Activated naive CD4-positive, alpha-beta T cell (primary cell): ENCODE measurements at places on chromosomes 11 and 22.
A peak's percentile ranks its signal among the peaks of the same experiment; 100 is the strongest.

DNA sequence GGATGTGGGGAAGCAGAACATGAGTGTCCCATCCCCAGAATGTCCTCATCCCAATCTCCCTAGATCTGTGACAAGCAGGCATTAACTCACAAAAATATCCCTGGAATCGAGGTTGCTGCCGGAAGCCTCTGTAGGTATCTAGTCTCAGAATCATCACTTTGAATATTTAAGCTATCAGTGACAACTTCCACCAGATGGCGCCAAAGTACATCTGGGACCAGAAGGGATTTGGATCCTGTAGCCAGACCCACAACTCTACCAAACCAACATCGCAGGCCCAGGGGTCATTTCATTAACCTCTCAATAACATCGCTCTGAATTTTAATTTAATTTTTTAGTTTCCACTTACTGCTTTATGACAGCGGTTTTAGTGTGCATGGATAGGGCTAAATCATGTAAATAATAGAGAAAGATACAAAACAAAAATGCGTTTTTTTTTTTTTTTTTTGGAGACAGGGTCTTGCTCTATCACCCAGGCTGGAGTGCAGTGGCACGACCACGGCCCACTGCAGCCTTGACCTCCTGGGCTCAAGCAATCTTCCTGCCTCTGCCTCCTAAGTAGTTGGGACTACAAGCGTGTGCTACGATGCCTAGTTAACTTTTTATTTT is 1.1 kb upstream of the EXT2 start:
- DNase-seq = peak; percentile 49

- no peak for DNase-seq
Observed at GRCh38 chr11:73384872-73385689, 8.9 kb downstream of the RELT start.

- no peak for DNase-seq
Observed at GRCh38 chr11:24560324-24560723, 63.5 kb downstream of the LUZP2 start.

- no peak for DNase-seq
Observed at GRCh38 chr11:72230764-72231365, 6.3 kb downstream of the INPPL1 start.

- DNase-seq = peak; percentile 3
Observed at GRCh38 chr11:14422052-14422813, 63.2 kb upstream of the RRAS2 start.

- DNase-seq = no peak
Observed at GRCh38 chr11:74280494-74280893, 30.9 kb downstream of the P4HA3 start.

- no peak for DNase-seq
Observed at GRCh38 chr22:21570398-21570797, 2.9 kb downstream of the UBE2L3 start.

GRCh38 chr11:113296447-113297205 is 17.8 kb upstream of the TTC12 start:
- DNase-seq = no peak
